ENCODE measurements at places on chromosomes 13 and 19.
A peak's percentile ranks its signal among the peaks of the same experiment; 100 is the strongest.

DNA sequence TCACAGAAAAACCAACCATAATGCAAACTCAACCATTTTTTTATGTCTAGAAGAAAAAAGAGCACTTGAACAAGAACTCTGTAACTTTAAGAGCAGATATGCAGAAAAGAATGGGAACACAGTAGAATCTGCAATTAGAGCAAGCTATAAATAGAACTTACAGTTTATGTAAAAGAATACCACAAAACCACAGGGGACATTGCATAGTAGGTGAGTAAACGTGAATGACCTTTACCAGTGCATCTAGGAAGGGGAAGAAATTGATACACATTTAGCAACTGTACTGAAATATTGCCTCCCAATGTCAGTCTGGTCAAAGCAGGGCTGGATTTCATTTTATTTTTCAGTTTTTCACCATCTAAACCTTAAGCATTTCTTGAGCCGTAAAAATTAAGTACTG is 242.2 kb upstream of the EDNRB start:
- DNase-seq: no peak

DNA sequence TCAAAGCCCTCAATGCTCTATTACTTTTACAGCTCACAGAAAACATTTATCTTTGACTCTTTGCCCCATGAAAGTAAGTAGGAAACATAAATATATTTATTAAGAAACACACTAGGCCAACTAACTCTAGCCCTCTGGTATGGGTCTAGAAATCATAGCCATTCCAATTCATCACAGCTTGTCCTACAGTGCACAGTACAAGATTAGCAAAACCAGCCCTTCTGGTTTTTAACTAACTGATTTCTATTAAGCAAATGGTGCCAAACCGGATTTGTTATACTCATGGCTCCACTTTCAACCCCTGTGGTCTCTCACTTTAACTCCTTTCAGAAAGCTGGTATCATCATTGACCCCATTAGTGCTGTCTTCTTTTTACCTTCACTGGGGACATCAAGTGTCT is 5.6 kb upstream of the LRRC63 start:
- DNase-seq: no peak

DNA sequence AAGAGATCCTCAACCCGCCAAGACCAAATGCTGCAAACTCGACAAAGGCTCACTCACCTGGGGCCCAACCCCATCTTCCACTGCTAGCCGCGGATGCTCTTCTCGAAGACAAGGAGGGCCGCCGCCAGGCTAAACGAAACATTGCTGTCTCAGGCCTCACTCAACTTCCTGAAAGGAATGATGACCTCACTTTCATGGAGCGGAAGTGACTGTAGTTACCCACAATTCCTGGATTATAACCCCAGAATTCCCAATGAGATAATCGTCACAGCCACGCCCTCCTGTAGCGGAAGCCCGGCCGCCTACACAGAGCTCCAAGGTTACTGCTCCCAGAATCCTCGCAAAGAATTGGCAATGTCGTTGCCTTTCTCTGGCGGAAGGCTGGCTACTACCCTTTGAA is 10.5 kb upstream of the ZNF112 start:
- DNase-seq: no peak

- DNase-seq: no peak
Observed at GRCh38 chr19:7494416-7495098, 5.7 kb upstream of the PEX11G start.

DNA sequence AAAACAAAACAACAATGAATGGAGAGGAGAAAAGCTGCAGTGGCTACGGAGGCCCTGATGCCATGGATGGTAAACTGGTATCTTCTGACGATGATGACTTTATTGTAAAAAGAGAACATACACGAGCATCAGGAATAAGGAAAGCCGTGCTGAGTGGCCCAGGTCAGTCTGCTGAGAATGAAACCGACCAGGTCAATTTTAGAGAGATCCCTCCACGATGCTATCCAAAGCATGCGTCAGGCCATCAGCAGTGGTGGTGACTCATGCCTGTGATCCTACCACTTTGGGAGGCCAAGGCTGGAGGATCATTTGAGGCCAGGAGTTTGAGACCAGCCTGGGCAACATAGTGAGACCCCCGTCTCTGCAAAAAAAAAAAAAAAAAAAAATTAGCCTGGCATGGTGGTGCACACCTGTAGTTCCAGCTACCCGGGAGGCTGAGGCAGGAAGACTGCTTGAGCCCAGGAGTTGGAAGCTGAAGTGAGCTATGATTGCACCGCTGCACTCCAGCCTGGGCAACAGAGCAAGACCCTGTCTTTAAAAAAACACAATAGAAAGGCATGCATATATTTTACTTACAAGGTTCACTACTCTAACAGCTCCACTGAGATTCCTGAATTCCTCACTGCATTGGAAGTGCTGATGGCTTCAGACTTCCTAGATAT is 62.3 kb downstream of the GADD45B start:
- no peak for DNase-seq

- DNase-seq: no peak
Observed at GRCh38 chr13:102018716-102019115, 383.1 kb downstream of the FGF14 start.

DNA sequence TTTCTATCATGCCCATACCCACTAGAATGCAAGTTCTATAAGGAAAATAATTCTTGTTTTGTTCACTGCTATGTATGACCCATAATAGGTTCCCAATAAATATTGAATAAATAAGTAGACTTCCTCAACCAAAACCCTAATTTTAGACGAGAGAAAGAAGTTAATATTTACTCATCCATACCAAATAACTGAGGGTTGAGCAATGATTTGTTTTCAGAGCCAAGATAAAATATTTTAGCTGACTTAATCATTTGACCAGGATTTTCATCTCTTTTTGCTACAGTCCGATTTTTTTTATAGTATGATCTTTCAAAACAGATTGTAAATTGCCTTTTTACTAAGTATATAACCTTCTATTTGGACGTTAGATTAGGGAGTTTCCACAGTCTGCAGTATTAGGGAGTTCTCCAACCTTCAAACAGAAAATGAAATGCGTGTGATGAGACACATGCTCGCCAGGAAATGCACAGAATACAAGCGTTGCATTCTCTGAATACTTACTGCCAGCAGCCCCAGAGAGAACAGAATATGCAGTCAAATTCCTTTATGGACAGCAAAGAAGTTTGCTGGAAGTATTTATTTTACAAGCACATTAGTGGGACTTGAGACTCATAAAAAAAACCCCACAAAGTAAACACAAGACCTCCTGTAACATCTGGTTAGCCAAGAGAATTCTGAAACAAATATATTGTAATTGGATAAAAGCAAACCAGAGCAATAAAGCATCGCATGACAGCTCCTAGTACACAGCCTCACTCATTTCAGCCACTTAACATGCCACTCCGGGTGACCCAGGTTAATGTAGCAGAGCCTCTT is 230.0 kb downstream of the MYO16 start:
- no peak for DNase-seq

DNA sequence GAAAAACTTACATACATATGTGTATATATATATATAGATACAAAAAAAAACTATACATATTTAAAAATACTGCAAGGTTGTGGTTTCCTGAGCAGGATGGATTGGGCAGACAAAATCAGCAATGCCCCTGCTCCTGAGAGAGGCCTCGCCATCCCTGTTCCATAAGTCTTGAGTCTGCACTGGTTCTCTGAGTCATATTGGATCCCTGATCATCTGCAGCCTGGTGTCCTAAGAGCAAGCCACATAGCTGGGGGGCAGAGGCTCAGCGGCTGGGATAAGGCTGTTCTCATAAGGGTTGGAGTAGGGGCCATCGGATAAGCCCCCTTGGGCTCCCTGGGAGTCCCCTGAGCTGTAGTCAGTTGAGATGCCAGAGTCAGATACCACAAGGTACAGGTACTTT is 3.3 kb downstream of the SWSAP1 start:
- DNase-seq: no peak

- DNase-seq: no peak
Observed at GRCh38 chr19:14343286-14343685, 38.0 kb upstream of the ADGRE5 start.

- no peak for DNase-seq
Observed at GRCh38 chr19:46714444-46715106, 2.3 kb downstream of the PRKD2 start.

GRCh38 chr19:12639901-12640613 is 26.5 kb downstream of the MAN2B1 start:
- DNase-seq: peak; percentile 31

GRCh38 chr19:16036397-16036925 is 39.8 kb upstream of the TPM4 start:
- DNase-seq: no peak

GRCh38 chr13:57787058-57787791 is 155.7 kb downstream of the PCDH17 start:
- DNase-seq: no peak

DNA sequence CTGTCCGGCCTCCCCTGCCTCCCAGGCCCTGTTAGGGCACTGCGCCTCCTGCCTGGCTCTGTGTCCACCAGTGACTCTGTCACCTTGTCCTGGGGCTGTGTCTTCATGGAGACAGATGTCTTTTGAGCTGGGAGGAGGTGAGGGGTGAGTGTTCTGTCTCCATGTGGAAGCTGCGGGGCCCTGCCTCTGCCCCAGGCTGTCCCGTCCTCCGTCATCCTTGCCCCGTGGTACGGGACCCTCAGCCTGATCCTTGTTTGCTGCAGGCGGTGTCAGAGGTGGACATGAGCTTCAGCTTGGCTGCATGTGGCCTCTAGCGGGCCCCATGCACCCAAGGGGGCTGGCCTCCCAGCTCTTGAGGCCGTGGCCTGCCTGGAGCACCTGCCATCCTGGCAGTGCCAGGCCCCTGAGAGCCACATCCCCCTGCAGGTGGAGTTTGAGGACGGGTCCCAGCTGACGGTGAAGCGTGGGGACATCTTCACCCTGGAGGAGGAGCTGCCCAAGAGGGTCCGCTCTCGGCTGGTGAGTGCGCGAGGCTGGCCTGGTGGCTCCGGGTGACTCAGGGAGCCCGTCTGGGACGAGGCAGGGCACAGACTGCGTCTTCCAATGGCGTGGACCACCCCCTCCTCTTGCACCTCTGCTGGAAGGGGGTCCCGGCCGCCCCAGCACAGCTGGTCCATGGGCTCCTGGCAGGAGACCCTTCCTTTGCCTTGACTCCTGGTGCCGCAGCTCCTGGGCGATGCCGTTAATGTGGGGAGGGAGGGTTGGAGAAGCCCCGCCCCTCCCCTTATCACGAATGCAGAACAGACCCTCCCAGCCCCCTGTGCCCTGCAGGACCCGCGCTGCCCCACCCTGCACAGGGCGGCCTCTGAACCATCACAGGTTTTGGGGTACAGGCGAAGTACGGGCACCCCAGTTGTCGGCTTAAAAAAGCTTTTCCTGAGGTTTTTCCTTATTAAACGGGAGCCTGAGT is 181.3 kb downstream of the KDM4B start:
- no peak for DNase-seq

DNA sequence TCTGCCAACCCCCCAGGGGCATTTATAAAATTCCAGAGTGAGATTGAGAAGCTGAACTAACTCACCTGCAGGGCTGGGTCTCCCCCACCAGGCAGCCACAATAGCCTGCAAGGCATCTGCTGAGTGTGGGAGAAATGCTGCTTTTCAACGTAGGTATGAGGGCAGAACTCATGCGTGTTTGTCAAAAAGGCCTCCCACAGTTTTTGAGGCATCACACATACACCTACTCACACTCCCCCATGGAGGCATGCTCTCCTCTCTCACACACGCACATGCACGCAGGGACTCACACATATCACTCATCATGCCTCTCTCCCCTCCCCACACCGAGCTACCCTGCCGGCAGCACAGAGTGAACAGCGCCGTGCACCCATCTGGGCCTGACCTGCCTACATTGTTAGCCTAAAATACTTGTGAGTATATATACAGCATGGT is 390.5 kb downstream of the FGF9 start:
- DNase-seq: no peak

- DNase-seq: no peak
Observed at GRCh38 chr13:43985422-43986072, 105.8 kb downstream of the LACC1 start.

- DNase-seq: no peak
Observed at GRCh38 chr19:38662537-38663155, 15.2 kb downstream of the ACTN4 start.

DNA sequence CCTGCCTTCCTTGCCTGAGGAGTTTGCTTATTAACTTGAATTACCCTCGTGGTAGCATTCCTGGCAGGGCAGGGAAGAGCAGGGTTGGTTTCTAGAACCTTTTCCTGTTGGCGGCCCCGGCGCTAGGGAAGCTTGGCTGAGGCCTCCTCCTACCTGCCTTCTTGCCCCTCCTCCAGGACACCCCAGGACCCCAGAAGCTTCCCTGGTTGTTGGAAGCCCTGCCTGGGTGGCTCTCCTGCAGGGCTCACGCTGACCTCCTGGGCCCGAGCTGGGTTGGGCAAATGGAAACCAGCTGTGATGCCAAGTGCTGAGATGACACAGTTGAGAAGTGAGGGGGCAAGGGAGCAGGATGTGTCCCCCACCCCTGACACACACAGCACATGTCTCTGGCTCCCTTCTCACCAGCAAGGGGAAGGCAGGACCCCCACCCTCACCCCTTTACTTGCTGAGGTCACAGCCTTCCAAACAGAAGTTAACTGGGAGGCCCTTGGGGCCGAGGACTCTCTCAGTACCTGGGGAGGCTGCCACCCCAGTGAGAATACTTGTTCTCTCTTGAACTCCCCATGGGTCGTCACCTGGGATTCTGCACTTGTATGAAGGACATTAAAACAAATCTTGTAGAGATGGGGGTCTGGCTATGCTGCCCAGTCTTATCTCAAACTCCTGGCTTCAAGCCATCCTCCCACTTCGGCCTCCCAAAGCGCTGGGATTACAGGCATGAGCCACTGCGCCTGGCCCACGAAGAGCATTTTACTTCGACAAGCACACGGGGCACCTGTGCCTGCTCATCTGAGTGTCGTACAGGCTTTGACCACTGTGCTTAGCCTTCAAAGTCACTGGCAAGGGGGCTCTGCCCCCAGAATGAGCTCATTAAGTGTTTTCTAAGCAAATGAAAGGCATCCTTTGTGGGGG is 10.5 kb downstream of the CEBPA start:
- DNase-seq: no peak

- DNase-seq: no peak
Observed at GRCh38 chr19:49689133-49690078, at the start of gene ADM5. Gene ADM5, plus strand, starts transcription at chr19:49689594. Its CDS starts 244 bp downstream, at chr19:49689838.

DNA sequence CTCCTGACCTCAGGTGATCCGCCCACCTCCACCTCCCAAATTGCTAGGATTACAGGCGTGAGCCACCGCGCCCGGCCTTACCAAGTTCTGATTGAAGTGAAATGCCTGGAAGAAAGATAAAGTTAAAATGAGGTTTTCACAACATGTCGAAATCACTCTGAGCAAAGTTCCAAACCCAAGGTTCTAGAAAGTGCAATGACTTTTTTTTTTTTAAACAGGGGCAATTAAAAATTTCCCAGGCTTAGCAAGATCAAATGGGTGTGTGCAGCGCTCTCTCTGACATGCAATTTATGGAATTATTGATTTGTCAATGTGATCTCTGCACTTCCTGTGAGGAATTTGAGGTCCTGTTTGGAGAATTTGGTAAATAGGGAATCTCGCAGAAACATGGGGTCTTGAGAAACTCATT is 12.8 kb upstream of the MAP2K2 start:
- DNase-seq: no peak

GRCh38 chr13:20128459-20128931 is 32.4 kb downstream of the GJA3 start:
- no peak for DNase-seq

- DNase-seq: peak; percentile 62
Observed at GRCh38 chr13:80469853-80470381, 129.0 kb upstream of the SPRY2 start.

- no peak for DNase-seq
Observed at GRCh38 chr13:99527301-99527700, 26.0 kb downstream of the TM9SF2 start.

All from glomerular endothelial cell (primary cell).